ENCODE measurements at places on chromosomes 12 and 14.

DNA sequence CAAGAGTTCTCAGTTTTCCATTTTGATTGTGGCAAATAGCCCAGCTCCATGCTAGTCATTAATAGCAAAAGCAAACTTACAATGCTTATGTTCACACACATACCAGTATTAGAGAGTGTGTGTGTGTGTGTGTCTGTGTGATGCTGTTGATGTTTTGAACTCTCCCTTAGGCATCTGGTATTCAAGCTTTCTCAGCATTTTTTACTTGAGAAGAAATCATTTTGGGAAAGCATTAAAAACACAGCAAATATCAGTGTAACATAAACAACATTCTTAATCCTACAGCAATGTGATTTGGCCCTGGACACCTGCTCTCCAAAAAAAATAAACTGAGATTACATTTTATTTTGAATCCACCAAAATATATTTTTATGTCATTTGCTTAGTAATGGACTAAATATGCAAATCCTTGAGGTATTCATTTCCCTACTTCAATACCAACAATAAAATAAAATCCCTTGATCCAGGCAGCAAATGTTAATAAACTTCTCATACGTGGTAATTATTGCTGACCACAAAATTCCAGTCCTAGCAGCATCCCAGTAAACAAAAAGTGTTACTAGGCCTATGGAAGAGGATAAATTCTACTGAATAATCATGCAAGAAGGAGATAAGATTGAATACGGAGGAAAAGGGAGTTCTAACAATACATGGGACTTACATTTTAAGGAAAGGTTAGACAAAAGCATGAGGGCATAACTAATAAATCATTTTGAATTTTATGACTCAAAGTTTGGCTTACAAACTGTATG is 249.5 kb upstream of the CLEC14A start:
- no peak for DNase-seq

GRCh38 chr14:54086767-54087166 is 130.1 kb upstream of the BMP4 start:
- no peak for DNase-seq

GRCh38 chr12:76028571-76029277 is 2.9 kb downstream of the PHLDA1 start:
- DNase-seq: no peak

- DNase-seq: no peak
Observed at GRCh38 chr14:51996148-51996746, 6.9 kb downstream of the RTRAF start.

DNA sequence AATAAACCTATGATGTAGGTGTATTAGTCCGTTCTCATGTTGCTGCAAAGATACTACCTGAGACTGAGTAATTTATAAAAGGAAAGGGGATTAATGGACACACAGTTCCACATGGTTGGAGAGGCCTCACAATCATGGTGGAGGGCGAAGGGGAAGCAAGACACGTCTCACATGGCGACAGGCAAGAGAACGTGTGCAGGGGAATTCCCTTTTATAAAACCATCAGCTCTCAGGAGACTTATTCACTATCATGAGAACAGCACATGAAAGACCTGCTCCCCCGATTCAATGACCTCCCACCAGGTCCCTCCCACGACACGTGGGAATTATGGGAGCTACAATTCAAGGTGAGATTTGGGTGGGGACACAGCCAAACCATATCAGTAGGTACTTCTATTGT is 58.7 kb upstream of the DICER1 start:
- no peak for DNase-seq

GRCh38 chr12:27233814-27234213 is 10.3 kb upstream of the STK38L start:
- no peak for DNase-seq

- no peak for DNase-seq
Observed at GRCh38 chr12:112116232-112117060, 7.9 kb upstream of the NAA25 start.

GRCh38 chr14:100665511-100666032 is 61.1 kb upstream of the DLK1 start:
- no peak for DNase-seq

DNA sequence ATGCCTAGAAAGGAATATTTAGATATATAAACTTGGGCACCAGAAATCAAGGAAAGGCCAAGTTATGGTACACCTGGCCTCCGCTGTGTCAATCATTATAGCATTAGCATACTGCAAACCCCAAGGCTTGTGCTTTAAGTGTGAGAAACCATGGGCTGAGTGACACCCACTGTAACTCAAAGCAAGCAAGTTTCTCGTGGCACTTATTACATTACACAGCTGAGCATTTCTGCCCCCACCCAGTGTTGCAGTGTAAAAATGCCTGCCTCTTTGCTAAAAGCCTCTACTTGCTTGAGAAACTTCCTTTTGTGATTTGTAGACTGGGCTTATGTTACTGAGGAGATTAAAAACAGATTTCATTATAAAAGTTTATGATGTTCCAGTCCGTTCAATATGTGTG is 122.0 kb downstream of the TGFB3 start:
- no peak for DNase-seq

Data from stimulated activated CD4-positive, alpha-beta T cell treated with anti-CD3 and anti-CD28 coated beads, TNF-alpha, amount 100 ng/mL, for 1 hour (primary cell).